ENCODE measurements at places on chromosomes 5 and 9.

DNA sequence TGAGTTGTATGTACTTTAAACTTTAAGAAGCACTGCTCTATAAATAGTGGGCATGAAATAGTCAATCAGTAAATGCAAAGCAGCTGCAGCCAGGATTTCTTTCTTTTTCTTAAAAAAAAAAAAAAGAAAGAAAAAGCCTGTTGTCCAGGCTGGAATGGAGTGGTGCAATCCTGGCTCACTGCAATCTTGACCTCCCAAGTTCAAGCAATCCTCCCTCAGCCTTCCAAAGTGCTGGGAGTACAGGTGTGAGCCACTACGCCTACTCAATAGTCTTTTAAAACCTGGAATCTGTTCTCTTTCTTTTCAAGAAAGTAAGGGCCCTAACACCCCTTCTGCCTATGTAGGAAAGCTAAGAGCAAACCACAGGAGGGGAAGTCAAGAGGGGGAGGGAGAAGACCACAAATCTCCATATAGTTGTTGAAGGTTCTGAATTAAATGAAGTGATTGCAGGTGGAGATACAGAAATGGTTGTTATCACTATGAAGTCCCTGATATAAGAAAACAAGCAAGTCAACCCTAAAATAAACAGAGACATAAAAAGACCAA lies 20.6 kb upstream of the TPD52L3 start:
- DNase-seq: no peak

DNA sequence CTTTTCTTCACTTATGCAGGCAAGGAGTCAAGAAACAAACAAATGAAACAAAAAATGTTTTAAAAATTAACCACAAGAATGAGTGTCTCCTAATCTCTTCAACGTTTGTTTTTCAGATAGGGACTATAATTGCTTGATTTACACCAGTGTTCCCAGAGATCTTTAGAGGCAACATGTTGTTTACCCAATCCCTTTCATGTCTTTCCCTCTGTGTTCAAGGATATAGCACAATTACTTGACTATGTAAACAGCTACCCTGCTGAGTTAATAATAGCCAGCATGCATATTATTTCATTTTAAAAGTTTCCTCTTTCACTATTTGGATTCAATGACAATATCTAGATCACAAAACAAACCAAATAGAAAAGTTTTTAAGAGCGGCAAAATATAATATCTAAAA lies 25.1 kb upstream of the SHISAL2B start:
- no peak for DNase-seq

DNA sequence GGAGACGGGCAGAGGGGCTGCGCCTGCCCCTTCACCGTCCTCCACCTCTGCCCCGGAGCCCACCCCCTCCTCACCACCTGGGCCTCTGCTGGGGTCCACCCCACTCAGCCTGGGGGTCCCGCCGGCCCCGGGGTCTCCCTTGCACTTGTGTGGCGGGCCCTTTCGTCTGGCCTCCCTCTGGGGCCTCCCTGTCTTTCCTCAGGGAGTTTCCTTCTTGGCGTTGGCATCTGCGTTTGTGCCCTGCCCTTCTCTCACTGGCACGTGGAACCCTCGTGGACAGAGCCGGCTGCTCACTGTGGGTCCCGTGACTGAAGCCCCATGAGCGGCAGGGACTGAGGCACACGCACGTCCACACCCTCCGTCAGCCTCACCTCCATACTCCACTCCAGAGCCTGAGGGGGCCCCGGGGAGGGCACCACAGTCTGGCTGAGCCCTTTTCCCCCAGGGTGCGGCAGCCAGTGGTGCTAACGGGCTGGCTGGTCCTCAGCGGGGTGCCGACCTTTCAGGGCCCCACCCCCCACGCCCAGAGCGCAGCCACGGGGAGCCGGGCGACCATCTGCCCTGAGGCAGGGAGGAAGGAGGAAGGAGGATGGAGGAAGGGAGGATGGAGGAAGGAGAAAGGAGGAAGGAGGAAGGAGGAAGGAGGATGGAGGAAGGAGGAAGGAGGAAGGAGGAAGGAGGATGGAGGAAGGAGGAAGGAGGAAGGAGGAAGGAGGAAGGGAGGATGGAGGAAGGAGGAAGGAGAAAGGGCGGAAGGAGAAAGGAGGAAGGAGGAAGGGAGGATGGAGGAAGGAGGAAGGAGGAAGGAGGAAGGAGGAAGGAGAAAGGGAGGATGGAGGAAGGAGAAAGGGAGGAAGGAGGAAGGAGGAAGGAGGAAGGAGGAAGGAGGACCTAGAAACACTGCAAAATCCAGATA lies 53.0 kb upstream of the NRARP start:
- no peak for DNase-seq

- DNase-seq: no peak
Observed at GRCh38 chr9:7982907-7983306, 183.3 kb upstream of the DMAC1 start.

GRCh38 chr5:36528588-36528987 lies 77.8 kb upstream of the SLC1A3 start:
- DNase-seq: no peak

GRCh38 chr9:136539427-136540421 lies 6.1 kb downstream of the NOTCH1 start:
- DNase-seq: peak; percentile 85

DNA sequence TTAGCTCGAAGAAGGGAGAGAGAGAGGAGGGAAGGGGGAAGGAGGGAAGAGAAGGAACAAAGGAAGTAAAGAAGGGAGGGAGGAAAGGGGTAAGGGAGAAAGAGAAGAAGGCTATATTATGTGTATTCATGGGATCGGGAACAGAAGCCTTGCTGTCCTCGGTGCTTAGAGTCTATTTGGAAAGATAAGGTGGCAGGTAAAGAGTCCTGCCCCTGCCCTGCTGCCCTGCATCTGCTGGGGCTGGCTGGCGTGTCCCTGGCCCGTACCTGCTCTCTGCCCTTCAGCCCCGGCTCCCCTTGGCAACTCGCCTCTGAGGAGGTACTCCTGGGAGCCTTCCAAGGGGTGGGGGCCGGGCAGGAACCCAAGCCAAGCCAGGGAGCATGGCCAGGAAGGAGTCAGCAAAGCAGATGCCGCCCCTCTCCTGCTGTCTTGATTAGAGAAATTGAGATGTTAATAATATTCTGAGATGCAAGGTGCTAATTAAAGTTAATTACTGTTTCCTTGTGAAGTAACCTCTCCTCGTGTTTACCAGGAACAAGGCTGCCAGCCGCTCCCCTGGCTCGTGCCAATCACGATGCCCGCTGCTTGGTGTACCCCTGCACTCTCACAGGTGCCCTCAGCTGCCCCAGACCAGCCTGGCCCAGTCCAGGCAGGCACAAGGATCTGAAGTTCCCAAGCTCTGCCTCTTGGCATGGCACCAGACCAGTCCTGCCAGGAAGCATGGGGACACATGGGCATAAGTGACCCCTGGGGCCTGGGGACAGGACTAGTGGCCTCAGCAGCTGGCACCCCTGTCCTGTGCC lies 36.6 kb downstream of the PCDH1 start:
- DNase-seq: no peak

DNA sequence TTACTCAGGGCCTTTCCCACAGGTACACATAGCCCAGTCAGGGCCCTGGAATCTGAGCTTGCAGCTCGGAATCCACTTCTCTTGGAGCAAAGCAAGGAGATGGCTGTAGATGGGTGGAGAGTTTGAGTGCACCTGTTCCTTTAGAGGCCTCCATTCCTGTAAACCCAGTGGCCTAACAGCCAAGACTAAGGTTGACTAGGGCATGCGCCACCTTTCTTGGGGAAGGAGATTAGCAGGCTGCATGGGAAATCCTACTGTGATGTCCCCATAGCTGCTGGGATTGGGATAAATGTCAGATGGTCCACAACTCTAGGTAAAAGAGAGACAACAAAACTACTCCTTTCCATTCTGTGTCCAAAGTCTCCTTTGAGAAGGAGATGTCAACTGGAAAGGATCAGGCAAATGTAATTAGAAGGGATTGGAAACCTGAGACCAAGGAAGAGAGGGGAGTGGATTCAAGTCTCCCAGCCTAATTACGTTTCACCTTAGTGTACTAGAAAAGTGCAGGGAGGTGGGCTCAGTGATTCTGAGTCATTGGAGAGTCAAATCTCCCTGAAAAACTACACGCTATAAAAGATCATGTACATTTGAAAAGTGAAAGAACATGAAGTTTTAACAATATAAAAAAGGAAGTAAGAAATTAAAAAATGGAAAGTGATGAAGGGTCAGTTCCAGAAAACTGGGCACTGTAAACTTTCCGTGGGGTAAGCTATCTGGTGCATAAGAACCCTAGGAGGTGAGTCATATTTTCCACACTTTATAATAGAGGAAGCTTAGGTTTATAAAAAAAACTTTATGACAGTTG lies 104.2 kb downstream of the SEC61B start:
- DNase-seq: no peak

- no peak for DNase-seq
Observed at GRCh38 chr9:117706421-117707116, 2.4 kb downstream of the TLR4 start.

DNA sequence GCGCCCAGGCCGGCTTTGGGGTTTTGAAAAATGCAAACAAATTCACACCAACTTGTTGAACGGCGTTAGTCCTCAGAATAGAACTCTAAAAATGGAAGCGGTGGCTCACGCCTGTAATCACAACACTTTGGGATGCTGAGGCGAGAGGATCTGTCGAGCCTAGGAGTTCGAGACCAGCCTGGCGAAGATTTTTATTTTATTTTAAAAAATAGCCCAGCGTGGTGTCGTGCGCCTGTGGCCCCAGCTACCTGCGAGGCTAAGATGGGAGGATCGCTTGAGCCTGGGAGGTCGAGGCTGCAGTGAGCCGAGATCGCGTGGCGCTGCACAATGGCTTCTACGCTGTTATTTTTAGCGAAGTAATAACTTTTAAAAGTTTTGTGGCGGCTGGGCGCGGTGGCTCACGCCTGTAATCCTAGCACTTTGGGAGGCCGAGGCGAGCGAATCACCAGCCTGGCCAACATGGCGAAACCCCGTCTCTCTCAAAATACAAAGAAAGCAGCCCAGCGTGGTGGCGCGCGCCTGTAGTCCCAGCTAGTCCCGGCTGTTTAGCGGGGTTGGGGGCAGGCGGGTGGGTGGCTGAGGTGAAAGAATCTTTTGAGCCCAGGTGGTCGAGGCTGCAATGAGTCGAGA lies 694 bp upstream of the PLIN2 start:
- no peak for DNase-seq

All from stimulated activated CD8-positive, alpha-beta memory T cell treated with anti-CD3 and anti-CD28 coated beads, Interleukin-2, amount 100 ng/mL, for 1 hour (primary cell).